Heart left ventricle (tissue), 16 donors: ENCODE measurements at places on chromosomes 1 and 21.

- DNase-seq, result no peak
These were observed 132.4 kb downstream of the ROR1 start for GRCh38 chr1:63906047-63906704.

- peak; percentile 43 for DNase-seq
These were observed 15.1 kb downstream of the BLACAT1 start for GRCh38 chr1:205440476-205441317.

- DNase-seq, result peak; percentile 46
These were observed 168.5 kb upstream of the IRF2BP2 start for GRCh38 chr1:234778221-234779159.

DNA sequence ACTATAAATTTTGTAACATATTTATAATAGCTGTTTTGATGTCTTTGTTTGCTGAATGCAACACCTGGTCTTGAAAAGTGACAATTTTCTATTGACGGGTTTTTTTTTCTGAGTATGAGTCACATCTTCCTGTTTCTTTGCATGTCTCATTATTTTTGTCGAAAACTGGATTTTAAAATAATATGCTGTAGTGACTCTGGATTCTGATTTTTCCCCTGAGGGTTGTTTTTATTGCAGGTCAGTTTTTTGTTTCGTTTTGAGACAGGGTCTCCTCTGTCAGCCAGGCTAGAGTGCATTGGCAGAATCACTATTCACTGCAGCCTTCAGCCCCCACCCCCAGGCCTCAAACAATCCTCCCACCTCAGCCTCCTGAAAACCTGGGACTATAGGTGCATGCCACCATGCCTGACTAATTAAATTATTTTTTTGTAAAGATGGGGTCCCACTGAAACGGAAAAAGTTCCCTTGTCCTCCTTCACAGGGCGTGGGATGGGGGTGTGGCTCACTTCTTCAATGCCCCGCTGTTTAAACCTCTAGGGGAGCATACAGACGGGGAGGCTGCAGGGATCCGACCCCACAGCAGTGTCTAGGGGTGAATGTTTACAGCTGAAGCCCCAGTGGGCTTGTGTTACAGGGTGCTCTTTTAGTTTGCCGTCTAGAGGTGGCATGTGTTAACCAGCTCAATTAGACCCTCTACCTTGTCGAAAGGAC lies 11.3 kb upstream of the PPIE start:
- DNase-seq, result no peak

DNA sequence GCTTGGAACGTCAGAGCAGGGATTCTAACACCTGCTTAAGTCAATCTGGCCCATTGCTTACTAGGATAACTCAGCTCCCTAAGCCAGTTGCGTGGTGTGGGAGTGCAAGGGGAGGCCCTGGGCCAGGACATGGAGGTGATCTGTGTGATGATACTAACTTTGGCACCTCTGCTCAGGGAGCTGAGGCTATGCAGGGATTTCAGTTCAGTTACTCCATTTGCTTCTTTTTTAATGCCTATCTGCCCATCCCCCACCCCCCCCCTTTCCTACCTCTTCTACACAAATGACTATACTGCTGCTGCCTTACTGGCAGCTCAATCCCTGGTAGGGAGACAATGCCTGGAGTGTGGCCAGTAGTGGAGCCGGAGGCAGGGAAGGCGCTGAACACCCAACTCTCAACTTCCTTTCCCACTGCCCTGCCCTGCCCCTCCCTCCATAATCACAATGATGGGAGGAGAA lies 19.5 kb downstream of the INKA2 start:
- DNase-seq, result peak; percentile 75

DNA sequence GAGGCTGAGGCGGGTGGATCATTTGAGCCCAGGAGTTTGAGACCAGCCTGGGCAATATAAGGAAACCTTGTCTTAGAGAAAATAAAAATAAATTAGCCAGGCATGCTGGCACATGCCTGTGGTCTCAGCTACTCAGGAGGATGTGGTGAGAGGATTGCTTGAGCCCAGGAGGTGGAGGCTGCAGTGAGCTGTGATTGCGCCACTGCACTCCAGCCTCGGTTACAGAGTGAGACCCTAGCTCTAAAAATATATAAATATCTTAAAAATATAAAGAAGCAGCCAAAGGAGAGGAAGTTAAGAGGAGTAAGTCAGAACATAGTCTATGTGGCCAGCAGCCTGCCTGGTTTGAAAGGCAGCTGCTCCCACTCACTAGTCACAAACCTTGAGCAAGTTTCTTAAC lies 4.5 kb upstream of the IL10RB start:
- DNase-seq, result no peak

GRCh38 chr1:113903501-113904292 lies 902 bp downstream of the AP4B1 start:
- DNase-seq, result no peak

GRCh38 chr1:5882367-5883128 lies 109.7 kb downstream of the NPHP4 start:
- no peak for DNase-seq
